ENCODE measurements at places on chromosomes 16 and 17.

- no peak for DNase-seq
These were observed 826 bp upstream of the MPO start for GRCh38 chr17:58281511-58282011.

GRCh38 chr16:81875461-81875860 is 96.4 kb downstream of the PLCG2 start:
- no peak for DNase-seq

DNA sequence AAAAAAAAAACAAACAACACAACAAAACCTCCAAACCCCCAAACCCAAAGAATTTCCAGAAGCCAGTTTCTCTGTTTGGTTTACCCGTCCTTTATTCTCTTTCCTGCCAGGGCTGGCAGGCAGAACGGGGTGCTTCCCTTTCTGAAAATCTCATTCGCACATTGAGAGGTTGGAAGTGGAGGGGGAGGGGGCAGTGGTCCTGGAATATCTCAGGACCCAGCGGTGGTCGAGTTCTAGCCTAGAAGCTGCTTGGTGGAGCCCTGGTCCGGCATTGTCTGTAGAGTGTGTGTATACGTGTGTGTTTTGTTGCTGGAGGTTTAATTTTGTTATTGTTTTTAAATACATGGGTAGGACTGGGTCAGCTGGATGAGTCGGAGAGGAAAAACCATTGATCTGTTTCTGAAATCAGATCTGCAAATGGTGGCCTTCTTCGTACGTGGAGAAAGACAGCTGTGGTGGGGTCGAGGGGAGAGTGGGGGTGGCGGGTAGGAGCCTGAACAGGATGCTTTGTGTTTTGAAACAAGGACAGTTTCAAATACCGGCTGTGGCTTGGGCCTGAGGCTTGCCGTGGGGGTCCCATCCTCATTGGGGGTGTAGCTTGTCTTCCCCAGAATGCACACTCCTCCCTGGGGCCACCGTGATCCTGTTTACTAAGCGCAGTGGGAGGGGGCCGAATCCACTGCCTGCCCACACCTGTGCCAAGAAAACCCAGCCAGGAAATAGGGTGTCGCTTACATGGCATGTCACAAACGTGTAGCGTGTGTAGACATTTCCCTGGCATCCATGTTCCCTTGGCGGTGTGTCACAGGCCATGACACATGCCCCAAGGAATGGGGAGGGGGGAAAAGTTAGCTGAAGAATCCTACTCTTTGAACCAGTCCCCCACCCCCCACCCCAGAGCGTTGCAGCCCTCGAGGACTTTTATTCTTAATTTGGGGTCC is 1.6 kb downstream of the CMIP start:
- DNase-seq: no peak

DNA sequence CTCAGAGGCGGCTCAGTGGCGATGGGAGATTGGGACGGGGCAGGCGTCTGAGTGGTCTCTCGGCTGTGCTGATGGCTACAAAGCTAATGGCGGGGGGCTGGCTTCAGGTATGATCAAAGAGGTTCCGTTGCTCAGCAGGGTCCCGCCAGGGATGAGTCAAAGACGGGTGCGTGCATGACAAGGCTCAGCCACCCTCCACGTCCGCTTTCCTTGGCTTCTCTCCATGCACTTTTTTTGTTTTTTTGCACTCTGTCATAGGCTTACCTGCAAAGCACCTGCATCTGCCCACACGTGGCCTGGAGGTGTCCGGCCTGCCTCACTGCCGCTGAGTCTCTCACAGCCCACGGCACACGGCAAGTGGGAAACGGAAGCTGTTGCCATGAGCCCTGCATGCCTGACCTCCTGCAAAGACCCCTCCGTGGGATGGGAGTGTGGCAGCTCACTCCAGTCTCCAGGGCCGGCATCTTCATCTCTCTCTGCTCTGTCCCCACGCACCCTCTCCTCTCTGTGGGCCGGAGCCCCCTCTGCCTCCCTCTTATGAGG is 85.5 kb upstream of the ZNF469 start:
- DNase-seq: no peak

GRCh38 chr16:72480911-72481310 is 309.0 kb upstream of the PMFBP1 start:
- no peak for DNase-seq

DNA sequence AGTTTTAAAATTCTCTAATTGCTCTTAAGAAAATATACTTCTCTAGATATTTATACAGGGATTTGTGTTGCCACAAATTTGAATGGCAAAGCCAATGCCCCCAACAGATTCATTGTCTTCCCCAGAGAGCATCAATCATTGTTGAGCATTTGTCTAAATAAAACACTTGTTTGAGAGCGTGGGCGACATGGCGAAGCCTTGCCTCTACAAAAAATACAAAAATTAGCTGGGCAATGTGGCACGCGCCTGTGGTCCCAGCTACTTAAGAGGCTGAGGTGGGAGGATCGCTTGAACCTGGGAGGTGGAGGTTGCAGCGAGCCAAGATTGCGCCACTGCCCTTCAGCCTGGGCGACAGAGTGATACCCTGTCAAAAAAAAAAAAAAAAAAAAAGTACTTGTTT is 13.4 kb upstream of the SRSF1 start:
- DNase-seq: no peak

DNA sequence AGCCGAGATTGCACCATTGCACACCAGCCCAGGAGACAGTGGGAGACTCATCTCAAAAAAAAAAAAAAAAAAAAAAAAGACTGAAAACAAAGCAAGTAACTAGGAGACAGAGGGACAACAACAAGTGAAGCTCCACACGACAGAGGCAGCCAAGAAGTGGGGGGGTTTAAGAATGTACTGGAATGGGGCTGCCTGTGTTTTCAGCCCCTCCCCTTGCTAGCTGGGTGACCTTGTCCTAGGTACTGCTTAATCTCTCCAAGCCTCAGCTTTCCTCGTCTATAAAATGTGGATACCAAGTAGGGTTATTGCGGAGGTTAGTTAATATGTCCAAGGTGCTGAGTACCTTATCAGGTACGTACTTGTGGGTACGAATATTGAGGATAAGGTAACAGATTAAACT is 163.8 kb upstream of the CACNG5 start:
- DNase-seq: no peak
